ENCODE measurements at places on chromosomes 5 and 9.

DNA sequence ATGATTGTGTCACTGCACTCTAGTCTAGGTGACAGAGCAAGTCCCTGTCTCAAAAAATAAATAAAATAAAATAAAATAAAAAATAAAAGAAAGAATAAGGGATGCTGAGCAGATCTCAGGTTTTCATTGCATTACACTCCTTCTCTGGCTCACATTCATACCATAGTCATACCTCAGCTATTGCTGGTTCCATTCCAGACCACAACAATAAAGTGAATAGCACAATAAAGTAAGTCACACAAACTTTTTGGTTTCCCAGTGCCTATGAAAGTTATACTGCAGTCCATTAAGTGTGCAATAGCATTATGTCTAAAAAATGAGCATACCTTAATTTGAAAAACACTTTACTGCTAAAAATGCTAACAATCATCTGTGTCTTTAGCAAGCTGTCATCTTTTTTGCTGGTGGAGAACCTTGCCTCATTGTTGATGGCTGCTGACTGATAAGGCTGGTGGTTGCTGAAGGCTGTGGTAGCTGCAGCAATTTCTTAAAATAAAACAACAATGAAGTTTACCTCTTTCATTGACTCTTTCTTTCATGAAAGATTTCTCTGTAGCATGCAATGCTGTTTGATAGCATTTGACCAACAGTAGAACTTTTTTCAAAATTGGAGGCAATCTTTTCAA is 415.7 kb downstream of the ZNF608 start:
- H3K27me3 ChIP-seq: no peaks in the 10 kb centered on the region
- H3K36me3 ChIP-seq: no peaks in the 10 kb centered on the region
- DNase-seq: no peak
- no peak overlapping the region for H3K27ac ChIP-seq
- no peak overlapping the region for H3K4me3 ChIP-seq

- H3K4me1 ChIP-seq: peaks cover 2% of the 10 kb centered on the region
- no peak for DNase-seq
- no peak overlapping the region for H3K27ac ChIP-seq
- H3K36me3 ChIP-seq: no peaks in the 10 kb centered on the region
- no peak overlapping the region for H3K4me3 ChIP-seq
These were observed 95.8 kb upstream of the RETREG1 start for GRCh38 chr5:16712620-16713019.

DNA sequence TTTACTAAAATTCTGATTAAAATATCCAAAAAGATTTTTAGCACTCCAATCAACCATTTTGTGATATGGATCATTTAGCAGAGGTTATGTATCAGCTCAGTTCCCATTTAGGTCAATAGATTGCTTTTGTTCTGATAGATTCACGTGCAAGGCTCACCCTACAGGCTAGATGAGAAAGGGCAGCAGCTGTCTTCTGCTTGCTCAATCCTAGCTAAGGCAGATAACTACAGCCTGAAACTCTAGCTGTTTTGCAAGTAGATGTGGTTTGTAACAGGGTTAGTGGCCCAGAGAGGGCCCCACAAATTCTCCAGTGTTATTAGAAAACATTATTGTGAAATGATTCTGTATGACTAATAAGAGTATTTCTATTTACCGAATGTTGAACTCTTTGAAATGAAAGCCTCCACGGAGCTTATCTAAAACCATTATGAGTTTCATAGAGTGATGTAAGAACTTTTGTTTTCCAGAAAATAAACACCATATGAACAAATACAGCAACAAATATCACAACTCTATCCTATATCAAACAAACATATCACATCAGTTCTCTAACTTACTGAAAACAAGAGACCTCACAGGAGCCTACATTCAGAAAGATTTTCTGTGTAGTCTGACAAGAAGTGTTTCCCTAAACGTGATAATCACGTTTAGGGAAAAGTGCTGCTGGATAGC is 841.9 kb upstream of the ACO1 start:
- no peak overlapping the region for H3K27ac ChIP-seq
- no peaks in the 10 kb centered on the region for H3K4me1 ChIP-seq
- H3K36me3 ChIP-seq: no peaks in the 10 kb centered on the region
- H3K4me3 ChIP-seq: no peak overlapping the region
- H3K27me3 ChIP-seq: no peaks in the 10 kb centered on the region
- peak; percentile 22 for DNase-seq

DNA sequence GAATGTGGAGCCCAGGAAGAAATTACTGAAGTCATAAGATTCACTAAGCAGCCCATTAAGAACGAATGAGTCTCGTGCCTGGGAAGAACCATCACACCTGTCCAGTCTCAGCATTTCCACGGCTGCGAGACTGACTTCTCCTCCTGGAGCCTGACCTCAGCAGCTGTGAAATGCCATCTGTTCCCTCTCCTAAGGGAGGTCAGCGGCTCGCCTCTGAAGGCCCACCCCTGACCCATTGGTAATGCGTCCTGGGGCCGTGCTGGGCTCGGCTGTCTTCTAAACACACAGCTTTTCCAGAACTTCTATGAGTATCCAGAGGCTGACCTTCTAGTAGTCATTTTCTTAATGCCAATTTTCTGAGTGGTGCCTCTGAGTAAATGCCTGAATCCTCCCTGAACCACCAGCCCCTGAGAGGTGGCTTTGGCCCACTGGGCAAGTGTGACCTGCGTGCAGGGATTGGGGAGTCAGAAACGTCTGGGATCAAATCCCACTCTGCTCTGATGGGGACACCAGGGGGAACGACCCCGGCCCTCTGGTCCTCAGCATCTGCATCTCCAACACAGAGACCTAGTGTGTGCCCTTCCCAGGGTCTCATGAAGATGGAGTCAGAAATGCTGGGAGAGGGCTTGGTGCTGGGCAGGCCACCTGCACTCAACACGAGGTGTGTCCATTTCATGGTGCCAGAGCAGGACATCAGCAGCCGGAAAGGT is 5.7 kb downstream of the SLC6A3 start:
- H3K27ac ChIP-seq: no peak overlapping the region
- no peaks in the 10 kb centered on the region for H3K36me3 ChIP-seq
- DNase-seq: no peak
- no peaks in the 10 kb centered on the region for H3K4me1 ChIP-seq

GRCh38 chr5:141402553-141403243 is at the start of gene PCDHGA9:
Gene PCDHGA9 (plus strand): TSS chr5:141402778. CDS start chr5:141402953, 175 bp downstream.
- peak within 1 kb of the TSS; percentile 12 for H3K4me3 ChIP-seq
- no peaks in the 10 kb centered on the region for H3K27me3 ChIP-seq
- H3K27ac ChIP-seq: no peak within 1 kb of the TSS
- no peak for DNase-seq
- no peaks in the 10 kb centered on the region for H3K36me3 ChIP-seq
- no peaks in the 10 kb centered on the region for H3K4me1 ChIP-seq

- H3K4me3 ChIP-seq: no peak overlapping the region
- no peak overlapping the region for H3K27ac ChIP-seq
- DNase-seq: no peak
- no peaks in the 10 kb centered on the region for H3K4me1 ChIP-seq
- H3K27me3 ChIP-seq: no peaks in the 10 kb centered on the region
These were observed 743.0 kb upstream of the DMAC1 start for GRCh38 chr9:8542537-8542936.

DNA sequence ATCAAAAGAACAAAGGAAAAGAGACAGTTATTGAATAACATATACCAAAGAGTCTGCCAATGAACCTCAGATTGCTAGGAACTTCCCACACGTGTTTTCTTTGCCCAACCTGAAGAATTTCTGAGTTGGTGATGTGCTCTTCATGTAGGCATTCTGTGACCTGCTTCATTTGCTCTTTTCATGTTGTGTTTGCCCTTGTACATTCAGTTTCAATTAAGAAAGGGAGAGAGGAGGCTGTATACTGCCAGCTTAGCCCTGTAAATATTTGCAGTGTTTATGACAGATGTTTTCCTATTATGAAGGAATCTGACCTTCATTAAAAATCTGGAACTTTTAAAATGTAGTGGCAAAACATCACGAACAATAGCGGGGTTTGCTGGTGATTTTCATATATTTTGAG is 168.5 kb downstream of the GAS1 start:
- no peak overlapping the region for H3K27ac ChIP-seq
- no peaks in the 10 kb centered on the region for H3K36me3 ChIP-seq
- no peak overlapping the region for H3K4me3 ChIP-seq
- no peaks in the 10 kb centered on the region for H3K27me3 ChIP-seq

GRCh38 chr9:16918920-16919319 is 48.5 kb upstream of the BNC2 start:
- DNase-seq: no peak
- H3K4me3 ChIP-seq: no peak overlapping the region
- H3K27me3 ChIP-seq: no peaks in the 10 kb centered on the region

- H3K4me1 ChIP-seq: no peaks in the 10 kb centered on the region
- DNase-seq: no peak
- H3K27ac ChIP-seq: no peak overlapping the region
- no peaks in the 10 kb centered on the region for H3K36me3 ChIP-seq
- H3K27me3 ChIP-seq: no peaks in the 10 kb centered on the region
- H3K4me3 ChIP-seq: no peak overlapping the region
These were observed 40.4 kb upstream of the CTNNA1 start for GRCh38 chr5:138712791-138713190.

- no peaks in the 10 kb centered on the region for H3K27me3 ChIP-seq
- H3K27ac ChIP-seq: no peak overlapping the region
- H3K4me1 ChIP-seq: no peaks in the 10 kb centered on the region
- DNase-seq: no peak
These were observed 13.2 kb downstream of the MRPL41 start for GRCh38 chr9:137564817-137565411.

- no peaks in the 10 kb centered on the region for H3K27me3 ChIP-seq
- no peak for DNase-seq
- peaks cover 5% of the 10 kb centered on the region for H3K4me1 ChIP-seq
- H3K4me3 ChIP-seq: no peak overlapping the region
These were observed 190.3 kb downstream of the TLE1 start for GRCh38 chr9:81499021-81499454.

- DNase-seq: no peak
- no peaks in the 10 kb centered on the region for H3K27me3 ChIP-seq
- no peaks in the 10 kb centered on the region for H3K4me1 ChIP-seq
- no peak overlapping the region for H3K4me3 ChIP-seq
- no peak overlapping the region for H3K27ac ChIP-seq
- H3K36me3 ChIP-seq: no peaks in the 10 kb centered on the region
These were observed 640.9 kb downstream of the SEMA5A start for GRCh38 chr5:8905021-8905420.

- no peaks in the 10 kb centered on the region for H3K27me3 ChIP-seq
- no peak overlapping the region for H3K27ac ChIP-seq
- no peaks in the 10 kb centered on the region for H3K36me3 ChIP-seq
- no peak for DNase-seq
- peaks cover 2% of the 10 kb centered on the region for H3K4me1 ChIP-seq
- no peak overlapping the region for H3K4me3 ChIP-seq
These were observed 68.0 kb upstream of the MAMDC2 start for GRCh38 chr9:69975681-69976080.

- no peaks in the 10 kb centered on the region for H3K27me3 ChIP-seq
- H3K4me1 ChIP-seq: no peaks in the 10 kb centered on the region
- DNase-seq: no peak
- H3K27ac ChIP-seq: no peak overlapping the region
- no peak overlapping the region for H3K4me3 ChIP-seq
These were observed 602.6 kb upstream of the DAB2 start for GRCh38 chr5:40027400-40027799.

GRCh38 chr5:137660349-137660817 is 75.5 kb downstream of the KLHL3 start:
- peak; percentile 65 for DNase-seq
- no peaks in the 10 kb centered on the region for H3K27me3 ChIP-seq
- no peak overlapping the region for H3K4me3 ChIP-seq
- H3K4me1 ChIP-seq: no peaks in the 10 kb centered on the region

DNA sequence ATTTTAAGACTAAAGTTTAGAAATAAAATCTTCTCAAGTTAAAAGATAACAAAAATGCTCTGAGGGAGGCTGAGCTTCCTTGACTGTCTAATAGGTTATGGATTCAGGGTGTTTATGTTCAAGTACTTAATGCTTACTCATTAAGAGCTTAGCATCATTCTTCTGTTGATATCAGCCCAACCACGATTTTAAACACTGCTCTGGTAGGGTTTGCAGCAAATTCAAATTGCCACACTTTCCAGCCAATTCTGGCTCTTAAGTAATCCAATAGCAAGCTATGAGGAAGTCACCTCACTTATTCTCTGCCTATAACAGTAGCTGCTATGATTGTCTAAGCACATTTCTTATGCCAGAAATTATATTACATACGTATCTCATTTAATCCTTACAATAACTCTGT is 191.0 kb upstream of the KIF2A start:
- DNase-seq: no peak
- no peaks in the 10 kb centered on the region for H3K36me3 ChIP-seq
- H3K4me1 ChIP-seq: no peaks in the 10 kb centered on the region
- no peak overlapping the region for H3K27ac ChIP-seq
- no peak overlapping the region for H3K4me3 ChIP-seq
- no peaks in the 10 kb centered on the region for H3K27me3 ChIP-seq

DNA sequence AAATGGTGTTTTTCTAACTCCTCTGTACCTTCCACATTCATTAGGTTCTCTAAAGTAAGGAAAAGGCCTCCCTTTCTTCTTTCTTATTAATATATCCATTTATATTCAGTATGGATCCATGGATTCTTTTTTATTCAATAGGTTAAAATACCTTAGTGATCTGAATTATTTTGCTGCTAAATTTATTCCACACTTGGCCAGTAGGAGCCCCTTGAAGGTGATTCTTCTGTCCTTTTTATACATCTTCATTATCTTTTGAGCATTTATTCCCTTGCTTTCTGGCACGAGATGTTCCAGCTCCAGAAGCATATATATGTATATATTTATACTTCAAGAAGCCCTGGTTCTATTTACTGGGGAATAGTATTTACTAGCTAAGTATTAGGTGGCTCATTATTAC is 311.8 kb upstream of the SGCD start:
- no peaks in the 10 kb centered on the region for H3K4me1 ChIP-seq
- DNase-seq: no peak
- H3K4me3 ChIP-seq: no peak overlapping the region

DNA sequence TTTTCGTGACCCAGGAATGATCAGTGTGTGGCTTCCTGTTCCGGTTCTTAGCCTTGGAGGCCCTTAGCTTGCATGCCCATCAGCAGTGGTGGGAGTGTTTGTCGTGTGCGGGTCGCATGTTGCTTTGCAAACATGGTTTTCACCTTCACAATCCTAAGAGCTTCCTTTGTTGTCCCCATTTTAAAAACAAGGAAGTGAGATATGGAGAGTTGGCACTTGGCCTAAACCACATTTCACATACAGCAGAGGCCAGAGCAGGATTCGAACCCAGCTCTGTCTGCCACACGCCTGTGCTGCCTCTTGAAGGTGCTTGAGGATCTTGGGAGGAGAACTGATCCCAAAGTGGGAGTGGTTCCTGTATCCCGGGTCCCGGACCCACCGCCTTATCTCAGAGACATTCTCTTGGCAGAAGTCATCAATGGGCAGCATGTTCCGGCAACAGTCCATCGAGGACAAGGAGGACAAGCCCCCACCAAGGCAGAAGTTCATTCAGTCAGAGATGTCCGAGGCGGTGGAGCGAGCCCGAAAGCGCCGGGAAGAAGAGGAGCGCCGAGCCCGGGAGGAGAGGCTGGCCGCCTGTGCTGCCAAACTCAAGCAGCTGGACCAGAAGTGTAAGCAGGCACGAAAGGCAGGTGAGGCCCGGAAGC is 38.2 kb upstream of the POMT1 start:
- no peak for DNase-seq
- H3K27me3 ChIP-seq: no peaks in the 10 kb centered on the region
- H3K36me3 ChIP-seq: no peaks in the 10 kb centered on the region

GRCh38 chr9:26975728-26976707 is 19.8 kb downstream of the IFT74 start:
- no peak overlapping the region for H3K27ac ChIP-seq
- no peaks in the 10 kb centered on the region for H3K4me1 ChIP-seq
- no peak for DNase-seq
- H3K36me3 ChIP-seq: no peaks in the 10 kb centered on the region
- H3K27me3 ChIP-seq: no peaks in the 10 kb centered on the region

- no peaks in the 10 kb centered on the region for H3K36me3 ChIP-seq
- no peaks in the 10 kb centered on the region for H3K27me3 ChIP-seq
- DNase-seq: no peak
- H3K4me1 ChIP-seq: peaks cover 4% of the 10 kb centered on the region
- no peak overlapping the region for H3K27ac ChIP-seq
- peak overlapping the region; percentile 60 for H3K4me3 ChIP-seq
These were observed 83.8 kb upstream of the FREM1 start for GRCh38 chr9:14993901-14994554.

All from ovary (tissue), 10 donors.